ENCODE measurements at places on chromosomes 2 and 18. TPM values are rescaled to one million over a fixed set of nuclear protein-coding genes. Genes with fewer than 3 reads are reported as not detected.
A peak's percentile ranks its signal among the peaks of the same experiment; 100 is the strongest.

DNA sequence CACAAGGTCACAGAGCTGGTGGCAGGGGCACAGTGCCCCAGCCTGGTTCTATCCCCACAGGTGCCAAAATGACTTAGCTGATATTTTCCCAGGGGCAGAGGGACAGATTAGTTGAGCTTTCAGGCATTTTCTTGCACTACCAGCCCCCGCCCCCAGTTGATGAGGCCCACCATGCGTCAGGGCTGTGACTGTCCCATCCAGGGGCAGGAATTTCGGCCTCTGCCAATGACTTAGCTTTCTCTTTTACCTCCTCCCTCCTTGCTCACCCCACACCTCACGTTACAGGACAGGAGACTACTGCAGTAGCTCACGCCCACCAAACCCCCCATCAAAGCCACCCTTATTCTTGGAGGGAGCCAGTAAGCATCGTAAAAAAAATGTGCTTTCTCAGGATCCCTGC, 31.5 kb downstream of the MRO start:
- no peak for DNase-seq
- H3K36me3 ChIP-seq: no peaks in the 10 kb centered on the region
- H3K27me3 ChIP-seq: no peaks in the 10 kb centered on the region
- no peak overlapping the region for H3K4me3 ChIP-seq
- H3K27ac ChIP-seq: no peak overlapping the region
- H3K4me1 ChIP-seq: no peaks in the 10 kb centered on the region

- H3K27ac ChIP-seq: no peak overlapping the region
- H3K36me3 ChIP-seq: no peaks in the 10 kb centered on the region
- no peak overlapping the region for H3K4me3 ChIP-seq
- no peak for DNase-seq
- H3K27me3 ChIP-seq: no peaks in the 10 kb centered on the region
Measured at GRCh38 chr2:1438972-1439371, 25.7 kb downstream of the TPO start.

GRCh38 chr18:77000527-77000926, 132.1 kb downstream of the MBP start:
- no peak overlapping the region for H3K4me3 ChIP-seq
- no peaks in the 10 kb centered on the region for H3K36me3 ChIP-seq
- no peak overlapping the region for H3K27ac ChIP-seq

DNA sequence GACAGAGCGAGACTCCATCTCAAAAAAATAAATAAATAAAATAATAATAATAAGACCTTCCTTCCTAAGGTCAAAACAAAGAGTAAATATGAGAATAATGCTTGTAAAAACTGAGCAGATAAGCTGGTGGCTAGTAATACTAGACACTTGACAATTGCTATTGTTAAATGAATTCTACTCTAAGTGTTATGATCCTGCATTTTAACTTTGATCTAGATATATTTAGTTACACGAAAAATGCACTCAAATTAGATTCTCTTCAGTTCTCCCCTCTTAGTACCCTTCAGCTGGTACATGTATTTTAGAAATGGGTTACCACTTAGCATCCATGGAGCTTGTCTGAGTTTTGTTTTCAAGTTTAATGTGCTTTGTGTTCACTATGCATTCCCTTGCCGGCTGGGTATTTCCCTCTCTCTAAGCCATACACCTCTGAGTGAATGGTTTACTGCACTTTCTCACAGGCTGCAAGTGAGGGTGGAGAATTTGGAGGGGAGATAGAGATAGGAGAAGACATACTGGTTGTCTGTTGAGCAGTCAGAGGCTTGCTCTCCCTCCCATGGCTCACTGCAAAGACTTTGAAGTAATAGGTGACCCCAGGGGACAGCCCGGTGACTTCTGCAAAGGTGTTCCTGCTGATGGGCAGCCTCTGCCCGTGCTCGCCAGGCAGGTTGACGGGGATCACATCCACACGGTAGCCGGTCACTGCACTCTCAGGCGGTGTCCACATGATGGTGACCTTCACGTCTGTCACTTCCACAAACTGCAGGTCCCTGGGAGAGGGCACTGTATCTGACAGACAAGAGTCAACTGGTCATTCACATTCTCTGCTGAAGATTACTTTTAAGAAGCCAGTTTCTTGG, 29.9 kb downstream of the FN1 start:
- no peaks in the 10 kb centered on the region for H3K36me3 ChIP-seq
- H3K4me1 ChIP-seq: no peaks in the 10 kb centered on the region
- H3K27me3 ChIP-seq: no peaks in the 10 kb centered on the region
- no peak overlapping the region for H3K27ac ChIP-seq

GRCh38 chr2:84939426-84940087, 31.4 kb upstream of the KCMF1 start:
- peak overlapping the region; percentile 29 for H3K4me3 ChIP-seq
- H3K27me3 ChIP-seq: no peaks in the 10 kb centered on the region
- no peaks in the 10 kb centered on the region for H3K36me3 ChIP-seq
- H3K27ac ChIP-seq: peak overlapping the region; percentile 72

GRCh38 chr2:178873912-178874311, 66.7 kb upstream of the TTN start:
- H3K27ac ChIP-seq: no peak overlapping the region
- peaks cover 25% of the 10 kb centered on the region for H3K36me3 ChIP-seq
- H3K4me1 ChIP-seq: no peaks in the 10 kb centered on the region

GRCh38 chr18:69622184-69622583, 221.5 kb downstream of the DOK6 start:
- H3K27me3 ChIP-seq: no peaks in the 10 kb centered on the region
- no peak overlapping the region for H3K4me3 ChIP-seq
- H3K27ac ChIP-seq: no peak overlapping the region
- DNase-seq: no peak

GRCh38 chr2:128375454-128375853, 56.8 kb upstream of the HS6ST1 start:
- H3K4me3 ChIP-seq: no peak overlapping the region
- H3K4me1 ChIP-seq: no peaks in the 10 kb centered on the region

GRCh38 chr18:35438480-35439234, 59.1 kb downstream of the INO80C start:
- no peak overlapping the region for H3K27ac ChIP-seq
- no peaks in the 10 kb centered on the region for H3K36me3 ChIP-seq
- H3K4me1 ChIP-seq: no peaks in the 10 kb centered on the region
- H3K4me3 ChIP-seq: no peak overlapping the region

DNA sequence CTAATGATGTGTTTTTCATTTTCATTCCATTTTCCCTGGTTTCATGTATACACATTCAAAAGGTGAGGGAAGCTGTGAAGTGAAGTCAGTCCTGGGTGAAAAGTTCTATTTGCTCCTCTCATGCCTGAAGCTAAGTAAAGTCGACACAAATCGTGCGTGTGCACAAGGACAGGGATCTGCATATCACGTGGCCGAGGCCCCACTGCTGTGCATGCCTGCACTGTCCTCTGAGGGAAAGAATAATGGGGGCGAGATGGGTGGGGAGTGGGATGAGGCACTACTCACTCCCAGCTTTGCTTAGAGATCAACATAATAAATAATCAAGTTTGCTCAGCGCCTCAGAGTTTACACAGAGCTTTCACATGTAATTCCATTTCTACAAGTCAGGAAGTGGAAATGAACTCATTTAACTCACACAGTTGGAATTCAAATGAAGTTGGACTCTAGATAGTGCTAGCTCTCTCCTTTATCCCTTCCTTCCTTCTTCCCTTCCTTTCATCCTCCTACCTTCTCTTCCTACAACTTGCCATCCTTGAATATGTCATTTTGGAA, 5.1 kb upstream of the PTPRM start:
- no peak for DNase-seq
- peaks cover 3% of the 10 kb centered on the region for H3K27me3 ChIP-seq
- no peak overlapping the region for H3K4me3 ChIP-seq
- no peaks in the 10 kb centered on the region for H3K4me1 ChIP-seq
- H3K27ac ChIP-seq: no peak overlapping the region
- no peaks in the 10 kb centered on the region for H3K36me3 ChIP-seq

GRCh38 chr2:152508446-152508845, 173.5 kb downstream of the FMNL2 start:
- no peaks in the 10 kb centered on the region for H3K27me3 ChIP-seq
- H3K4me3 ChIP-seq: no peak overlapping the region

GRCh38 chr18:5376986-5377385, 81.5 kb upstream of the ZBTB14 start:
- no peaks in the 10 kb centered on the region for H3K36me3 ChIP-seq
- no peaks in the 10 kb centered on the region for H3K27me3 ChIP-seq
- DNase-seq: no peak
- H3K27ac ChIP-seq: no peak overlapping the region
- H3K4me3 ChIP-seq: no peak overlapping the region

DNA sequence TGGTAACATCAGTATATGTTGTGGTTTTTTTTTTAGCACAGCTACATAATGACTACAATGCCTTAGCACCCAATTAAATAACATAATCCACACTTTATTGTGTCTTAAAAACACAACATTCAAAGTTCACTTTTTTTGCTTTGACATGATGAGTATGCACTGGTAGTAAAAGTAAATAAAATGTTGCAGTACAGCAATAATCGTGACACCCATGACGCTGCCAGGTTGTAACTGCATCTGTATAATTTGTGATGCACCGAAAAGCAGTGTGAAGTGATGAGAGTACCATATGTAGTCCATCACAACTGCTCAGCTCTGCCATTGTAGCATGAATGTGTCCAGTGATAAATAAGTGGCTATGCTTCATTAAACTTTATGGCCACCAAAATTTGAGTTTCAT, 15.7 kb downstream of the PPP1CB start:
- no peak for DNase-seq
- H3K27me3 ChIP-seq: no peaks in the 10 kb centered on the region
- peaks cover 53% of the 10 kb centered on the region for H3K4me1 ChIP-seq
- no peak overlapping the region for H3K4me3 ChIP-seq
- H3K27ac ChIP-seq: no peak overlapping the region

GRCh38 chr2:70684846-70685622, 83.0 kb downstream of the ADD2 start:
- no peak overlapping the region for H3K27ac ChIP-seq
- no peaks in the 10 kb centered on the region for H3K27me3 ChIP-seq
- no peaks in the 10 kb centered on the region for H3K36me3 ChIP-seq
- H3K4me3 ChIP-seq: no peak overlapping the region
- DNase-seq: no peak
- H3K4me1 ChIP-seq: no peaks in the 10 kb centered on the region

DNA sequence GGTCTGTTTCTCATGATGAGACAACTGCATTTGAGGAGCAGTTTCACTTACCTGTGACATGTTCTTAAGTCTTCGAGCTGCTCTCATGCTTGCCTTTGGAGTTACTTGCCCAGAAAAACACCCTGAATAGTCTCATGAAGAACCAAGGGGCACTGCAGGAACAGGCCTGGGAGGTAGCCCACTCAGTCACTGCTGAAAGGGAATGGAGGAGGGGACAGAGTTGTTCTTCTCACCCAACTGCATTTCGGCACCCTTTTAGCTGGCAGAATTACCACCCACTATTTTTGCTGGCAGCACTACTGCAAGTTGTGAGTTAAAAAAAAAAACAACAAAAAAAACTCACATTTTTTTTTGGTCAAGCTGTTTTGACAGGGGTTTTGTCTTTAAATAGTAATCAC, 181.9 kb downstream of the PTPRM start:
- DNase-seq: no peak
- H3K27me3 ChIP-seq: no peaks in the 10 kb centered on the region
- H3K4me1 ChIP-seq: no peaks in the 10 kb centered on the region
- no peak overlapping the region for H3K4me3 ChIP-seq

DNA sequence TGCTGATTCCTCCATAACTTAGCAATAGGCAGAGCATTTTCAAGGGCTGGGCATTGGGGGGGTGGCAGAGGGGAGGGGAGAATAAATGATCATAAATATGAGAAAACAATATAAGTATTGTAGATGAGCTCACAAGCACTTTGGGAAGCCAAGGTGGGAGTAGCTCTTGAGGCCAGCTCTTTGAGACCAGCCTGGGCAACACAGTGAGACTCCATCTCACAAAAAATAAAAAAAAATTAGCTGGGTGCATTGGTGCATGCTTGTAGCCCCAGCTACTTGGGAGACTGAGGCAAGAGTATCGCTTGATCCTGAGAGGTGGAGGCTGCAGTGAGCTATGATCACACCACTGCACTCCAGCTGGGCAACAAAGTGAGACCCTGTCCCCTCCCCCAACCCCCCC, 75.9 kb downstream of the MYCN start:
- no peaks in the 10 kb centered on the region for H3K36me3 ChIP-seq
- no peak overlapping the region for H3K27ac ChIP-seq
- H3K4me1 ChIP-seq: no peaks in the 10 kb centered on the region
- DNase-seq: no peak
- no peak overlapping the region for H3K4me3 ChIP-seq
- H3K27me3 ChIP-seq: no peaks in the 10 kb centered on the region

DNA sequence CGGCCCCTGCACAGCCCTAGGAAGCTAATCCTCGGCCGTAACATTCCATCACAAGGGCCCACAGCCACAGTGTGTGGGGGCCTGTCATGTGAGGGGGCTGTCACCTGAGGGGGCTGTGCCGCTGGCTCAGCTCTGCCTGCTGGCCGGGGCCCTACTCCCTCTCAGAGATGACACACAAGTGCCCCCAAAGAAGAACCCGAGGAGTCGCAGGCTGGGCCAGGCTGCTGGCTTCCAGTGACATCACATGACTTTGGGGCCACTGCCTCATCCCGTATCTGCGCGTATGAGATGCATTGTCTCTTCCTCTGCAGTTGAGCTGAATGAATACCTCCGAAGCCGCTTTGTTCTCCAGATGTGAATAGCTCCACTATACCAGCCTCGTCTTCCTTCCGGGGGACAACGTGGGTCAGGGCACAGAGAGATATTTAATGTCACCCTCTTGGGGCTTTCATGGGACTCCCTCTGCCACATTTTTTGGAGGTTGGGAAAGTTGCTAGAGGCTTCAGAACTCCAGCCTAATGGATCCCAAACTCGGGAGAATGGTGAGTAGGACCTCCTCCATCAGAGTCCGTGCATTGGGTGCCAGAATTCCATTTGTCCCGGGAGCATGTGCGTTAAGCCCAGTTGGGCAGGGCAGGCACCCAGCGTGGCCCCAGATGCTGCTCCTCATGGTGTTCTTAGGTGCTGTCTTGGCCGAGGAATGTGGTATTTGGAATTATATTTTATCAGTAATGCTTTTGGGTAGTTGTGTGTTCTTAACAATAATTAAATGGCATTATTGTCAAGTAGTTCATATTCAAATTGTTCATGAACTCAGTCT, at the start of gene CNDP1:
TSS of gene CNDP1 (plus strand) at position 351 of the 820 bp plus-strand sequence. CDS start at position 519, 168 bp downstream.
- no peaks in the 10 kb centered on the region for H3K36me3 ChIP-seq
- no peak within 1 kb of the TSS for H3K27ac ChIP-seq
- H3K4me3 ChIP-seq: no peak within 1 kb of the TSS
- no peaks in the 10 kb centered on the region for H3K4me1 ChIP-seq

DNA sequence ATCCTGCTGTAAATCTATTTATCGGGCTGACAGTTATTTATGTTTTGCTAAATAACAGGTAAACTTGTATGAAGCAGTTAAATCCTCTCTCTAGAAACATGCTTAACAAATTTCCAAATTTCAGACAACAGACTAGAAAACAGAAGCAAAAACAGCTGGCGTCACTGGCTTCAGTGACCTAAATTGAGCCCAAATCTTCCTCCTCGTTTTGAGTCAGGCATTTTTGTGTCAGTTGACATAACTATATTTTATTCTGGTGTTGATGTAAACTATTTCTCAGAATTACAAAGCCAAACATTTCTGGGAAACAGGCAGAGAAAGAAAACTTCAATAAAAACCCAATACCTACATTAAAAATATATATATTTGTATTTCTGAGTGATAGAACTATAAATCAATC, 21.7 kb downstream of the RBMS1 start:
- peak overlapping the region; percentile 70 for H3K27ac ChIP-seq
- H3K4me3 ChIP-seq: no peak overlapping the region
- H3K27me3 ChIP-seq: no peaks in the 10 kb centered on the region
- H3K36me3 ChIP-seq: no peaks in the 10 kb centered on the region
- DNase-seq: no peak

The ZSWIM2 gene
- total RNA-seq: not detected

The TUBA3E gene
- not detected for total RNA-seq

The PDE1A gene
- not detected for total RNA-seq

The ATP9B gene
- 28.3 TPM for total RNA-seq

The ECEL1 gene
- not detected for total RNA-seq

The FBXO48 gene
- 1.3 TPM for total RNA-seq

The HADHB gene
- total RNA-seq: 58.9 TPM

The PKDCC gene
- not detected for total RNA-seq

The SUCLG1 gene
- 45.1 TPM for total RNA-seq

The MTA3 gene
- 44.4 TPM for total RNA-seq

The MYOM1 gene
- total RNA-seq: 6.7 TPM

Data from naive thymus-derived CD4-positive, alpha-beta T cell (primary cell).